Stimulated activated CD4-positive, alpha-beta T cell treated with anti-CD3 and anti-CD28 coated beads, Interleukin-12 subunit alpha, Interleukin-12 subunit beta, amount 100 ng/mL, for 24 hours (primary cell): ENCODE measurements at places on chromosomes 2 and 18.

DNA sequence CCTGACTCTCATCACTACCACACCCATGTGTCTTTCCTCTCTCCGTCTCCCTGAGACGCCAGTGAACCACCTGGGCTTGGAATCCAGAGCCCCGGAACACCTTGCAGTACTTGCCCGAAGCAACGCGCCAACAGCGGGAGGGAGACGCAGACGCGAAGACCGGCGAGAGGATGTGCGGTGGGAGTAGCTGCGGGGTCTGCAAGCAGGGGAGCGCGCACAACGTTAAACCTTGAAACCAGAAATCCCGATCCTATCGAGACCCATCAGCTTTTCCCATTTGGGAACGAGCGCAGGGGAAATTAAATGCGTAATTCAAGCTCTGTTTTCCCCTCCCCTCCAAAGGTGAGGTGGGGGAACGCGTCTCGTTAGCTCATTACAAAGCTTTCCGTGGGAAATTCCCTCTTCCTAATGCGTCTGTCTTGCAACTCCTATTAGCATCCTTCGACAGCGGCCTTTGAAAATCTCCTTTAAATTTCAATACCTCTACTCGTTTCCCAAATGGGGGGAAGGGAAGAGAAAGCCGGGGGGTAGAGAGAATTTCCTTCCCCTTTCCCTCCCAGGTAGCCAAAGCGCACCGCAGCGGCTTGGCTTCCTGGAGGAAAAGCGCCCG lies 421 bp upstream of the CNTNAP5 start:
- no peak for DNase-seq

DNA sequence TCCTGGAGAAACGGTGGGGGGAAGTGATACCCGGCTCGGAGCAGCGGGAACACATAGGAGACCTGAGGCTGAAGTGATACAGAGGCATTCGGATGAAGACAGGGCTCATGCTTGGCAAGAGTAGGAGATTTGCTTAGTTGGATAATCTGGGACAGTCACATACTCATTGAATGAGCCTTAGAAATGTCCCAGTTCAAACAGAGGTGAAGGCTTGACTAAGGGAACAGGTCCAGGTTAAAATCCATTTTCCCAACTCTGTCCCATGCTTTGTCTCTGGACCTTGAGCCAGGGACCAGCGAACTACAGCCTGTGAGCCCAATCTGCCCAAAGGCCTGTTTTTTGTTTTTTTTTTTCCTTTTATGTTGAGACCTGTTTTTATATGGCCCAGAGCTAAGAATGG lies 1.3 kb downstream of the UGT1A6 start:
- no peak for DNase-seq

DNA sequence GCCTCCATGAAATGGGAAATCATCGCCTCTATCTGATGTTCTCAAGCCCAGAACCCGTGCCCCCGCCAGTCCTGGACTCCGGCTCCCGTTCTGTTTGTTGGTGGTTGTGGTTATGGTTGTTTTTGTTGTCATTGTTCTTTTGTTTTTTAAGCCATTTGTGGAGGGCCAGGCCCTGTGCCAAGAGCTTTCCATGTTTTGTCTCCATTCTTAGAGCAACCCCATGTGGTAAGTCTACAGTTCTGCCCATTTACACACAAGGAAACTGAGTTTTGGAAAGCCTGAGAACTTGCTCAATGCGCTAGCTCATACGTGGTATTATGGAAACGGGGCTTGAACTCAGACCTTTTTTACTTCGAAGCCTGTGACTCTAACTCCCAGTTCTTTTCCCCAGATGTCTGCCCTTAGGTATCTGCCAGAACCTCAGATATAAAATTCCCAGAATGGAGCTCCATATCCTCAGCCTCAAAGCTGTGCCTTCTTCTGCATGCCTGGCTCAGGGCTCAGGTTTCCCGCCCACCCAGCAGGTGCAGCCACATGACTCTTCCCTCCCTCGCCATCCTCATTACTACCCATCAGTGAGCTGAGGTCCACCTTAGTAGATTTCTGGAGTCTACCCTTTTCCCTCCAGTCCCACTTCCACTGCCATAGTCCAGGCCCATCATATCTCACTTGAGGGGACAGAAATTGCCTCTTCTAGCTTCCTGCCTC lies 194.1 kb downstream of the KLHL29 start:
- DNase-seq: no peak

DNA sequence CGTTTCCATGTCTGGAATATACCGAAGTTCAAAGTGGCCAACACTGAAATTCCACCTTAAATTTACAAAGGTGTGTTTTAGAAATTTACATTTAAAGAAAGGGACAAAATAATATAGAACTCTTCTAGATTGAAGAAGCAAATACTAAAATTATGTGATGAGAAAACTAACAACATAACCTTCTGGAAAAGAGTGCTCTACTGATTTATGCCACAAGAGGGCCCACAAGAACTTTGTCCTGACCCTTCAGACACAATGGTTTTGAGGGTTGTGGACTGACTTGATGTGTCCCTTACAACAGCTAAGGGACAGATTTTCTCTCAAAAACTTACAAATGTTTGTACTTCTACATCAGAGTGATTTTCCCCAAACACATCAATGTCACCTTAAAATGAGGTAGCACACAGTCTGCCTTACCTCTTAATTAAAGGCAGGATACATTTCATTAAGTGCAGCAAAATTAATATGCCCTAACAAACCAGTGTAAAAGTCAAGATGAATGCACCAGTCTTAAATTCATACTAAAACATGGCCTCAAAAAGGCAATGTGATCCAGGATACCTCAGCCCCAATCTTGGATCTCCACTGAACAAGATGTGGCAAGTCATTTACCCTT lies 36.2 kb downstream of the EIF2AK3 start:
- DNase-seq: no peak

DNA sequence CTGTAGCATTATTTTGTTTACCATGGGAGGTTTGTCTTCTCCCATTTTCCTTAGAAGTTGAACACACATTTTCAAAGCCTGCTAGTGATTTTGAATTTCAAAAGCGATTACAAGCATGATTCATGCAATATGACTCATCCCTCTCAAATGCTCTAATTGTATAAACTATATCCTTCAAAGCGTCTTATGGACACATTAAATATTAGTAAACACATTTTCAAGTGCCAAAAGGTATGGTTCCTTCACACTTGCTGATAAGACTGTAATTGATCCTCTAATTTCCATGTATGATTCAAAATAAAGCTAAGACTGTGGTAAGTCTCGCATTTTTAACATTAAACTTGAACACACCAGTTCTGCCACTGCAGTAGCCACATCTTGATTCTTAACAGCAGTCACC lies 512.9 kb downstream of the LRRTM4 start:
- DNase-seq: no peak

DNA sequence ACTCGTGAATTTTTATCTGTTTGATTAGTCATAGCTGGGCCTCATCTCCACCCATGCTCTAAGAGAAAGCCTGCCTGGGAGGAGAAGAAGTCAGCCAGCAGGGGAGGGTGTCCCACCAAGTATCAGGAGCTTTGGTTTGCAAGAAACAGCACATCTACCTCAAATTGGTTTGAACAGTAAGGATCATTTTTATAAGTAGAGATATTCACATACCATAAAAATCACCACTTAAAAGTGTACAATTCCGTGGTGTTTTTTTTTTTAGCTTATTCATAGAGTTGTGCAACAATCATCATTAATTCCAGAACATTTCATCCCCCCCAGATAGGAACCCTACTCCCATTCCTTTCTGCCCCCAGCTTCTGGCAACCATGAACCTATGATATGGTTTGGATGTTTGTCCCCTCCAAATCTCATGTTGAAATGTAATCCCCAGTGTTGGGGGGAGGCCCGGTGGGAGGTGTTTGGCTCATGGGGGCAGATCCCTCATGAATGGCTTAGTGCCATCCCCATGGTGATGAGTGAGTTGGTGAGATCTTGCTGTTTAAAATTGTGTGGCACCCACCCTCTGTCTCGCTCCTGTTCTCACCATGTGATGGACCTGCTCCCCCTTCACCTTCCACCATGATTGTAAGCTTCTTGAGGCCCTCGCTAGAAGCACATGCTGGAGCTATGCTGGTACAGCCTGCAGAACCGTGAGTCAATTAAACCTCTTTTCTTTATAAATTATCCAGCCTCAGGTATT lies 36.2 kb upstream of the HS6ST1 start:
- no peak for DNase-seq

DNA sequence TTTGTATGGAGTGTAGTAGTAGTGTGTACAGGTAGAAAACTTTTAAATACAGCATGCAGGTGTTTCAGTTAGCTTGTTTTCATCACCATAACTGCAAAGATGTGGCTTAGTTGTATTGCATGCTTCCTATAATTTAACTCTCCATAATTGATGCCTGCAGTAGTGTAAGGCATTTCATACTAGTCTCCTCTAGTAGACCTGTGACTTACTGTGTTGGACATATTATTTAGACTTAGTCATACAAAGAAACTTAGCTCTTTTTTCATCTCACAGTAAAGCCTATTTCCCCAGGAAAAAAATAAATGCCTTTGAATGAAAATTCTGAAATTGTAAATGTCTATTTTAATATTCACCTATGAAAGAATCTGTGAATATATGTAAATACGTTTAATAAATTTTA lies 52.8 kb upstream of the TWSG1 start:
- DNase-seq: no peak

GRCh38 chr2:75516378-75517360 lies 44.1 kb downstream of the EVA1A start:
- no peak for DNase-seq

GRCh38 chr2:75568174-75568573 lies 7.4 kb upstream of the EVA1A start:
- no peak for DNase-seq

- DNase-seq: no peak
These were observed 154.6 kb downstream of the ACOXL start for GRCh38 chr2:110886826-110887573.

- DNase-seq: peak; percentile 29
These were observed 1.2 kb downstream of the MEX3C start for GRCh38 chr18:51196118-51196810.

GRCh38 chr18:11005528-11005927 lies 143.8 kb downstream of the PIEZO2 start:
- DNase-seq: no peak

DNA sequence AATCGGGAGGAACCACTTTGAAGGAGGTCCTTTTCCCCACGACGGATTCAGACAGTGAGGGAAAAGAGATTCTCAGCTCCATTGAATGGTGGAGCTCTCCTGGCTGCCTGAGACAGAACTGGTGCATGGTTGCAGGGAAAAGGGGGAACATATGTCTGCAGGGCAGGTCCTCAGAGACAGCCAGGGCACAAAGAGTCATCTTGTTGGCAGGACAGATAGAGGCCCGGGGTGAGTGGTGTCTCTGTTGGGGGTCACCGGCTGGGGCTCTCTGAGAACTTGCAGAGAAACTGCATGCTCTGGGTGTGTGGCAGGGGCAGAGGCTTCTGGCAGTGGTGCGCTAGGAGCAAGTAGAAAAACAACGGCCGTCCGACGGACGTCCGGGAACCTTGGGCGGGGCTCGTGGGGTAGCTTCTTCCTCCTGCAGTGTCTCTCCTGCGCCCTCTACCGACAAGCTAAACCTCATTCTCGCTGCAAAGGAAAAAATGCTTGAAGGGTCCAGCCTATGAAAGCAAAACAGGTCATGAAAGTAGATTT lies 94.3 kb downstream of the CDCA7 start:
- peak; percentile 18 for DNase-seq

- no peak for DNase-seq
These were observed 18.3 kb upstream of the ALLC start for GRCh38 chr2:3639653-3640052.

- DNase-seq: no peak
These were observed 147.6 kb upstream of the COPS8 start for GRCh38 chr2:236938126-236938525.

GRCh38 chr2:43124687-43125057 lies 101.7 kb downstream of the ZFP36L2 start:
- no peak for DNase-seq
